Activated T-helper 1 cell treated with anti-CD3 and anti-CD28 coated beads, Interleukin-12 subunit alpha, Interleukin-12 subunit beta, Interleukin-2, Interleukin-4 antibody, amounts not matched to agents 30 ng/mL and 10 ng/mL and 1 ng/mL, durations not matched to agents 14 hours and 24 hours and 36 hours (primary cell): ENCODE measurements at places on chromosomes 3 and 15.
A peak's percentile ranks its signal among the peaks of the same experiment; 100 is the strongest.

- no peaks in the 10 kb centered on the region for H3K36me3 ChIP-seq
- H3K4me1 ChIP-seq = no peaks in the 10 kb centered on the region
- no peak for DNase-seq
- H3K27me3 ChIP-seq = no peaks in the 10 kb centered on the region
Measured at GRCh38 chr3:195084746-195085145, 186.2 kb downstream of the XXYLT1 start.

DNA sequence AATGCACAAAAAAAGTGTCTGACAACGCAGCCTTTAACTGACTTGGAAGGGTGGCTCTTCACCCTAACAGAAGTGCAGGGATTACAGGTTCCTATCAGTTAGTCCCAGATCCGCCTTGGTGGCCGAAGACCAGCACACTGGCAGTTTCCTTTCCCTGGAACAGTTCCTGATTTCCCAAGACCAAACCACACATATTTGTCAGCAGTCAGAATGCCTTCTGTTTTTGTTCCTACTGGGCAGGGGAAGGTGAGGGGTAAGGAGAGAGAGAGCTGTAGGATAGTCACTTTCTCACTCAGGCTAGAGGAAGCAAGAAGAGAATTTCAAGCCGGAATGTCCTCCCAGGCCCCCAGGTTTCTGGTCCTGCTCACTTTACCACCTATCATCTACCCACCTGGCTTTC lies 9.2 kb downstream of the CXCR6 start:
- H3K4me3 ChIP-seq = peak overlapping the region; percentile 15
- H3K27ac ChIP-seq = no peak overlapping the region
- peaks cover 79% of the 10 kb centered on the region for H3K36me3 ChIP-seq
- H3K4me1 ChIP-seq = peaks cover 83% of the 10 kb centered on the region
- no peaks in the 10 kb centered on the region for H3K27me3 ChIP-seq
- no peak for DNase-seq

DNA sequence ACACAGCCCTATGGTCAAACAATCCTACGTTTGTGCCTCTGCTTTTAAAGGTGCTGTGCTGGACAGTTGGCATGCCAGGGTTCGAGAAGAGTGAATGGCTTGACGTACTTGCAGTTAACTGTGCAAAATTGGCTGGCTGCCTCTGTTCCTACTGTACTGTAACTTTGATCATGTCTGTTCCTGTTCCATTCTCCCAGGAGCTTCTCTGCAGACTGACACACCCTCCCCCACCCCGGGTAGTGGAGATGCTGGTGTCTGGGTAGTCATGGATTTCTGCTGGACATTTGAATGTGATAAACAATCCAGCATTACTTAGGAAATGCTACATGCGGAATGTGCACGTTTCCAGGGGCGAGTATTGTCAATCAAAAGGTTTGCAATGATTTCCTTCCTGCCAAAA lies 6.5 kb upstream of the VILL start:
- H3K27me3 ChIP-seq = no peaks in the 10 kb centered on the region
- no peaks in the 10 kb centered on the region for H3K4me1 ChIP-seq
- H3K27ac ChIP-seq = no peak overlapping the region
- no peaks in the 10 kb centered on the region for H3K36me3 ChIP-seq

DNA sequence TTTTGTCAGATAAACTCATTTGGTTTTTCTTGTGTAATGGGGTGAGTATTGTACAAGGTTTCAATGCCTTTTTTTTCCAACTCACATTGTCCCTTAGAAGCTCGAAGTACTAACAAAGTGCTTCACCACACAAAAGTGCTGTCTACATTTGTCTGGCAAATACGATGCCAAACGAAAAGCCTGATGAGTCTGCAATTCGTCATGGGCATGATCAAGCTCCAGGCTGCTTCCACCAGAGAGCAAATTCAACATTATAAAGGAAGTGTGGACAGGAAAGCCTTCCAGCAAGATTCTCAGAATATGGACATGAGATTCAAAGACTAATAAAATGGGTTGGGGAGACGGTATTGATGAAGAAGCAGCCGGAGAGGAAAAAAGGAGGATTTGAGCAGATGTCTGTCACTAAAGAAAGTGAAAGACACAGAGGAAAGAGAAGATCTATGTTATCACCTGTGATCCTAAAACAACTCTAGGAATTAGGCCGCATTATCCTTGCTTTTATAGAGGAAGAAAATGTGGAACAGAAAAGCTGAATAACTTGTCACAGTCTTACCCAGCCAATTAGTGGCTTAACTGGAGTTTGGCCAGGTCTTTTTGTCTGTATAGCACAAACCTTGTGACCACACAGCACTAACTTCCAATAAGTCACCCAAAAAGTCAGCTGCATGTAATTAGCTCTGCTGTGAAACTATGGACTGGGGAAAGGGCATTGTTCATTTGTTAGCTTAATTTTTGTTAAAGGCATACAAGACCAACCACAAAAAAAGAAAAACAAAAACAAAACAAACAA lies 494.8 kb downstream of the FHIT start:
- H3K27me3 ChIP-seq = peaks cover 2% of the 10 kb centered on the region
- DNase-seq = no peak
- H3K36me3 ChIP-seq = no peaks in the 10 kb centered on the region
- H3K4me3 ChIP-seq = no peak overlapping the region
- H3K4me1 ChIP-seq = peaks cover 4% of the 10 kb centered on the region

DNA sequence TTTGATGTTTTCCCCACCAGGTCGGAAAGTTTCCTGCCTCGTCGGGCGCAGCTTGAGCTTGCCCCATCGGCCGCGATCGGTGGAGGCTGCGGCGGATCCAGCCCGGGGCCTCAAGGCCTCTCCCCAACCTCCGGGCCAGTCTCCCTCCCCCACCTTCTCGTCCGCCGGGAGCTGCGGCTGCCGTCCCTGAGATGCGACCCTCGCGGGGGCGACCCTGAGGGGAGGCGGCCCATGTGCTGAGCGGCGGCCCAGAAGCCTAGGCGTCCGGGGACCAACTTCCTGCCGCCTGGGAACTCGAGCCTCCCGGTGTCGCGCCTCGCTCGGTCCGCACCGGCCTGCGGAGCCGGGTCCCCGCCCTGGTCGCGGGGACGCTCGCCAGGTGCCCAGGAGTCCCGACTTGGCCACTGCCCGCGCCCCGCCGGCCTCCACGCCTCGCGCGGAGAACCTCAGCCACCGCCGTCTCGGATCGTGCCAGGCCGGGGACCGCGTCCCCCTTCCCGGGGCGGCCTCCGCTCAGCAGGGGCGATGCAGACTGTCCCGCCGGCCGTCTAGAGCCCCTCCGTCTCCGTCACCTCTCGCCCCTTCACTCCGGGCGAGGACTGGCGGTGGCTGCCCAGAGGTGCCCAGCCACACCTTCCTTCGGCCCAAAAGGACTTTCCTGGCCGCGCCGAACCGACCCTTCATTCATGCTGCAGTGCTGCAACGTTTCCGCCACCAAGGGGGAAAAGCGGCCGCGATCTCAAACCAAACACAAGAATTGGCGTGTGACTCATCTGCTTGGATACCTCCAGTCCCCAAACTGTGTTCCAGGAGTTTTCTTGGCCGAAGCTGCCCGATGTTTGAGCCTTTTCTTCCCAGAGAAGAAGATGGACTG lies 656 bp downstream of the SLMAP start:
- H3K36me3 ChIP-seq = peaks cover 26% of the 10 kb centered on the region
- H3K4me3 ChIP-seq = peak overlapping the region; percentile 98
- H3K27ac ChIP-seq = peak overlapping the region; percentile 97
- DNase-seq = peak; percentile 24
- H3K27me3 ChIP-seq = peaks cover 6% of the 10 kb centered on the region

GRCh38 chr3:71489315-71489761 lies 94.2 kb downstream of the FOXP1 start:
- H3K27ac ChIP-seq = no peak overlapping the region
- H3K27me3 ChIP-seq = peaks cover 13% of the 10 kb centered on the region
- H3K4me3 ChIP-seq = peak overlapping the region; percentile 42

GRCh38 chr3:7630351-7630911 lies 769.5 kb downstream of the GRM7 start:
- no peak overlapping the region for H3K27ac ChIP-seq
- no peak for DNase-seq
- H3K4me1 ChIP-seq = no peaks in the 10 kb centered on the region
- H3K4me3 ChIP-seq = no peak overlapping the region

- no peaks in the 10 kb centered on the region for H3K36me3 ChIP-seq
- no peak for DNase-seq
- no peak overlapping the region for H3K4me3 ChIP-seq
- no peaks in the 10 kb centered on the region for H3K27me3 ChIP-seq
- H3K27ac ChIP-seq = no peak overlapping the region
- H3K4me1 ChIP-seq = no peaks in the 10 kb centered on the region
Measured at GRCh38 chr3:299590-300301, 103.2 kb downstream of the CHL1 start.

DNA sequence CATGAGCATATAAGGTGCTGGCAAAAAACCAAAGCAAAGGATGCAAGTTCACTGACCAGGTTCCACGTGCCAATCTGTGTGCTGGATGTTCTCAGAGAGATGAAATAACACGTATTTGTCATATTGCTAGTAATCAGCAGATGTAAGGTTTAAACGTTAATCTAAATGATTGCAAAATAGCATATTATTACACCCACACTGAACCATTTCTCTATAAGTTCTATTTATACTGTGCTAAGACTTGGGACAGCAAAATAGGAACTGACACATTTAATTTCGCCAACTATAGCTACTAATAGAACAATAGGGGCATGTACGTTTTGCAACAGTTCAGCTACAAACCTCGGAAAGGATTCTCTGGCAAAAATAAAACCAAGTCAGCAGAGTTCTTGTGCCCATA lies 350.3 kb upstream of the ZNF385D start:
- no peak overlapping the region for H3K4me3 ChIP-seq
- no peak overlapping the region for H3K27ac ChIP-seq
- no peaks in the 10 kb centered on the region for H3K4me1 ChIP-seq
- H3K27me3 ChIP-seq = no peaks in the 10 kb centered on the region
- no peaks in the 10 kb centered on the region for H3K36me3 ChIP-seq

DNA sequence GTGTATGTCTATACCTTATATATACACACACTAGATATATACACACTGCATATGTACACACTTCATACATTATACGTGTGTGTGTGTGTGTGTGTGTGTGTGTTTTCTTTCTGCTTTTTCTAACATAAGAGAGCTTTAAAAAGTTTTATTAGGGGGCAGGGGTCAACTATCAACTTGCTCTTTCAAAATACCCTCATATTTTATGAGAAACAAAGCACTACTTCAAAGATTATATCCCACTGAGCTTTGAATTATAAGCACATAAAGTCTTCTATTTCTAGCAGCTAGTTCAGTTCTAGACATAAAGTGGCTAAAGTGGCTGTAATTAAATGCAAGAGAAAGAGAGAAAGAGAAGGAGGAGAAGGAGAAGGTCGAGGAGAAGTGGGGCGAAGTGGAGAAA lies 1361.3 kb downstream of the ZPLD1 start:
- H3K4me3 ChIP-seq = no peak overlapping the region
- no peaks in the 10 kb centered on the region for H3K4me1 ChIP-seq
- H3K27ac ChIP-seq = no peak overlapping the region

- peaks cover 39% of the 10 kb centered on the region for H3K36me3 ChIP-seq
- no peaks in the 10 kb centered on the region for H3K4me1 ChIP-seq
- H3K4me3 ChIP-seq = no peak overlapping the region
- H3K27me3 ChIP-seq = no peaks in the 10 kb centered on the region
Measured at GRCh38 chr15:66482539-66482938, 15.0 kb downstream of the SNAPC5 start.

DNA sequence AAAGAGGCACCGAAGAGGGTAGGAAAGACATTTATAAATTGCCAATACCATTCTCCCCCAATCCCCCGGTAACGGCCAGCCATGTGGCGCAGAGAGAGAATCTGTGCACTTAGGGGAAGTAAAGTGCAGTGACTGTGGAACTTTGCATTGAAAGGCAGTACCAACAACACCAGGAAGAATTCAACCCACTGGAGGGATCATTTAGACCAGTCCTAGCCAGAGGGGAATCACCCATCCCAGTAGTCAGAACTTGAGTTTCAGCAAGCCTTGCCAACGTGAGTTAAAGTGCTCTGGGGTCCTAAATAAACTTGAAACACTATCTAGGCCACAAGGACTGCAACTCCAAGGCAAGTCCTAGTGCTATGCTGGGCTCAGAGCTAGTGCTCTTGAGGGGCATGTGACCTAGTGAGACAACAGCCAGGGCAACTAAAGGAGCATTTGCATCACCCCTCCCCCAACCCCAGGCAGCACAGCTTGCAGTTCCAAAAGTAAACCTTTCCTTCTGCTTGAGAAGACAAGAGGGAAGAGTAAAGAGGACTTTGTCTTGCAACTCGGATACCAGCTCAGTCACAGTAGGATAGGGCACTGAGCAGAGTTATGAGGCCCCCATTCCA lies 15.0 kb downstream of the CEP70 start:
- no peaks in the 10 kb centered on the region for H3K27me3 ChIP-seq
- peaks cover 6% of the 10 kb centered on the region for H3K36me3 ChIP-seq
- H3K4me1 ChIP-seq = peaks cover 25% of the 10 kb centered on the region
- no peak overlapping the region for H3K27ac ChIP-seq
- DNase-seq = no peak

DNA sequence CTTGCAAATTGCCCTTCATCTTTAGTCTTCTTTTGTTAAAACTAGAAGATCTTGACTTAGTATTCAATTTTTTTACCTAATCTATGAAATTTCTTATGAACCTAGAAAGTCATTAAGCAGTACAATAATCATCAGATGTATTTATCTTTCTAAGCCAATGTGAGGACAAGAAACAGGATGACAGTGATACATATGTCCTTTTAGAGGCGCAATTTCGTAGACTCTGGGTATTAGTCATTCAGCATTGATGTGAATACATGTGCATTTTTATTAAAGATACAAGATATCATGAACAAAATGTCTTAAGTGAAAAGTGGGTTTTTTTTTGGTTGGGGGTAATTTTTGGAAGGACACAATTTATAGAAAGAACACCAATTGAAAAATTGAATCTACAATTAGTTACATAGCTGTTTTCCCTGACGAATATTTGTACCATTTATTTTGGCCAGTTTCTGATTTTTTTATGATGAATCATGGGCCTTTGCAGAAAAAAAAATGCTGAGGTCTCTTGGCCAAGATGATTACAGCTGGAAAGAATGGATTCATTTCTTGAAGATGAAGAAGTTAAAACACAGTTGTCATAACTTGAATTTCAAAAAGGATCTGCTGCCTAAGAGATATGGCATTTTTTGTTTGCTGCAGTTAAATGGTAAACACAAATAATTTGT lies 48.9 kb upstream of the AGTR1 start:
- H3K27me3 ChIP-seq = no peaks in the 10 kb centered on the region
- H3K27ac ChIP-seq = no peak overlapping the region
- H3K4me1 ChIP-seq = no peaks in the 10 kb centered on the region
- DNase-seq = no peak
- H3K4me3 ChIP-seq = no peak overlapping the region
